NCI-H187 (cell line): ENCODE measurements at places on chromosomes 11 and 22.

DNA sequence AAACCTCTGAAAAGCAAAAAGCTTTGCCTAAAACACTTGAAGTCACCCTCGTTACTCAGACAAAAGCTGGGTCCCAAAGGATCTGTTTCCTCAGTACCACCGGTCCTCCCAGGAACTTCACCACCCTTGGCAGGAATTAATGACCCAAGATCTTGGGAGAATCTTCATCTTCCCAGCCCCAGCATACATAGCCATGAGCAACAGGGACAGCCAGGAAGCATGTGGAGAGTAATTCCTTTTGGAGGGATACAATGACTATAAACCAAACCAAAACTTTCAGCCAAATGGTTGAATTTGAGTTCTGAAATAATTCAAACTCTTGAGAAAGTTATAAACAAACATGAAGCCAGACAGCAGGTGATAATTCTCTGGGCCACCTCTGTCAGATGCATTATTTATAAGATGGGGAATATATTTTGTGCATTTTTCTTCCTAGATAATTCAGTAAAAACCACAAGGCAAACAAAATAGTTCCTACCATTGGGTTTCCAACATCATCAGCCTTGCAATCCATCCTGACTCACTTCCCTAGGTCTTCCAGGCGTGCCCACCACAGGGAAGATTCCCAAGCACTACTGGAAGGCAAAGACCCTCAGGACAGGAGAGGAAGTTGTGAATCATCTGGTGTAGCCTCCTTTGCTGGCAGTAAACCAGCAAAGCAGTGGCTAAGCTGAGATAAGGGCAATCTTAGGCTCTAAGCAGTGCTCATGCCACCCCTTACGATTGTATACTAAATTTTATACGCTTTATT lies 71.7 kb upstream of the DRD2 start:
- no peak for DNase-seq

GRCh38 chr11:34552270-34552669 lies 38.7 kb upstream of the ELF5 start:
- DNase-seq = no peak

DNA sequence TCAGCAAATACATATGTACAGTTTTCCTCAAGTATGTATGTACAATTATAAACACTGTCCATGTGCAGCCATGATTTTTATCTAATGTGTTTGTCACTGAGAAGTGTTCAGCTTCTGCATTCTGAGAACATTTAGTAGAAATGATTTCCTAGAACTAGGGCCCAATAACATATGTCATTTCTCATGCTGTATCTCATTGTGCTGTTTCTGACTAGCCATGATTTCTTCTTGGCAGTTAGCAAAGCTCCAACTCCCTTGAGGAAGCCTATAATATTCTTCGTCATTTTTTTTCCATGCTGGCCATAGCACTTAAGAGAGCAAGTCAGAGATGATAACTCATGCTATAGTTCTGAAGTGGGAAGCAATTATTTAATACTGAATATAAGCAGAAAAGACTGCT lies 187.8 kb downstream of the DDX10 start:
- no peak for DNase-seq

DNA sequence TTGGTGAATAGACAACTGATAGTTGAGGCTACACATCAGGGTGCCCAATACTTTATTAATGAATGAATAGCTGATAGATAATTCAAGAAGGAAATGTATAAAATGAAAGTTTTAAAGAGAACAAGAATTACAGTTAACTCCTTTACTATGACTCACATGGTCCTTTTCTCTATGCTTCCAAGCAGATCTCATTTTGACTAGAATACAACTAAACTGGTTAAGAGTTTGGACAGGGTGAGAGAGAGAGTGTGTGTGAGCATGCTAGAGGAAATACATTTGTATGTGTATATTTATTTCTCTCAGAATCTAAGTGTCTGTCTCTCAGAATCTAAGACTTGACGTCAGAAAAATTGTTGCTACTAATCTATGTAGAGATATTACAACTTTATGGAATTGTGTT lies 66.7 kb downstream of the SIK2 start:
- DNase-seq = no peak

- DNase-seq = no peak
Observed at GRCh38 chr22:36417281-36417686, 29.5 kb upstream of the MYH9 start.

GRCh38 chr11:32563600-32563959 lies 20.1 kb upstream of the EIF3M start:
- no peak for DNase-seq

GRCh38 chr11:8826139-8826786 lies 84.7 kb upstream of the AKIP1 start:
- DNase-seq = no peak

DNA sequence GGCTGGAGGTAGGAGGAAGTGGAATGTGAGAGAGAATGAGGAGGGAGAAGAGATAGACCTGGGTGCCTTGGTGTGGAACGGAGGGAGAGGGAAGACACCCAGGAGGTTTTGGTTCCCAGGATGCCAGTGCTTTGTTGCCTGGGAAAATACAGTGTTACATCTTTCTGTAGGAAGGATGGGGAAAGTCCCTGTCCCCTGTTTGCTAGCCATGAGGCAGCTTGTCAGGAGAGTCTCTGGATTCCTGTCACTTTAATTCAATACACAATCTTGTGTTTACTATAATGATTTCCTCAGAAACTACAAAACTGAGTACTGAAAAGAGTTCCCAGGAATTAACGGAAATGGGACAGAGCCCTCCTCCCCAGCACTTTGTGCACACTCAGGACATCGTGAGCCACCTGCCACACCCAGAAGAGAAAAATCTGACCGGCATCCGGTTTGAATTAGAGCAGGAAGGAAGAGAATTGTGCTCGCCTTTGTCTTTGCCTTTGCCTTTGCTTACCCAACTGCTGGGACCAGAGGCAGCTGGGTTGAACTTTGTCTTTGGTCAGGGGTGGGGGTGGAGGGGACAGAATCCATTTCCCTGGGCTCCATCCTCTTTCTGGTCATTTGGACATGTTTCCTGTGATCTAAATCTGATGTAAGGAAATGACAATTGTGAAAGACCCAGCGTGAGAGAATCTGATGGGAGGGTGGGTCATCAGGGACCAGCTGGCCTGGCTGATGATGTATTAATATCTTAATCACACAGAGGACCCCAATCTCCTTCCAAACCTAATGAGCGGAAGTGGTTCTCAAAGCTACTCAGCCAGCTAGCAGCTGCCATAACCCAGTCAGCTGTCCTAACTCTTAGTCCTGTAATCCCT lies 1.3 kb upstream of the LIMK2 start:
- no peak for DNase-seq

GRCh38 chr11:67613313-67613959 lies 6.7 kb downstream of the NDUFV1 start:
- no peak for DNase-seq

GRCh38 chr22:19767427-19768341 lies 7.1 kb downstream of the TBX1 start:
- DNase-seq = no peak

DNA sequence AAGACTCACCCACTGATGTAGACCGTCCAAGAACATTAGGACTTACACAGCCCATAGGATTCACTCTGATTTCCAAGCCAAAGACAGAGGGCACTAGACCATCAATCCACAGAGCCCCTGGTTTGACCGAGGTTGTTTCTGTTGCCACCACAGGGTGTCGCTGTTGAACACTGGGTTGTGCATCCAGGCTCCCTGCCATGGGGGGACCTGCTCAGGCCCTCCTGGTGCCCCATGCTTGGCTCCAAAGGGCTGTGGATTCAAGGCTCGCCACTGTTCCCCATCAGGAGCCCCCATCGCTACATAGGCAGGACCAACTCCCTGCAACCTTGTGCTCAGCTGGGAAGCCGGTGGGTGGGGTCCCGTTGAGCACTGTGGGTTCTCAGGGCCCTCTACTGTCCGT lies 128.0 kb upstream of the ANO1 start:
- no peak for DNase-seq

DNA sequence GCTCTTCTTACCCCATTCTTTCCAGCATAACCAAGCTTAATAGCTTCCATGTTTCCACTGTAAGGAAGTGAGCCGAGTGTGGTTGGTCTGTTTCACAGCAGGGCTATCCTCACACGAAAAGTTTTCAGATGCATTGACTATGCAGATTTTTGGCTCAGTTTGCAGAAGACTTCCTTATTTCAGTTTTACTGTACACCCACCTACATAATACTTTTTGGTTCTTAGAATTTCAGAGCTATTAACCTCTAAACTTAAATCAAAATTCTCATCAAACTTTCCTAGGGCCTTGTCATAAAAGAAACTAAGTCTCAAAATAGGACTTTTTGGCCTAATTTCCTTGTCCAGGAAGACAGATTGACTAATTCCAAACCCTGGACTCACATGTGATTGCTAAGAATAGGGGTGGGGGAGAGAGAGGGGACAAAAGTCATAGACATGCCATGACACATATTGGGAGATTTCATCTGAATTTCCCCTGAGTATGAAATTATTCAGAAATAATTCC lies 7.3 kb upstream of the EHF start:
- DNase-seq = no peak

DNA sequence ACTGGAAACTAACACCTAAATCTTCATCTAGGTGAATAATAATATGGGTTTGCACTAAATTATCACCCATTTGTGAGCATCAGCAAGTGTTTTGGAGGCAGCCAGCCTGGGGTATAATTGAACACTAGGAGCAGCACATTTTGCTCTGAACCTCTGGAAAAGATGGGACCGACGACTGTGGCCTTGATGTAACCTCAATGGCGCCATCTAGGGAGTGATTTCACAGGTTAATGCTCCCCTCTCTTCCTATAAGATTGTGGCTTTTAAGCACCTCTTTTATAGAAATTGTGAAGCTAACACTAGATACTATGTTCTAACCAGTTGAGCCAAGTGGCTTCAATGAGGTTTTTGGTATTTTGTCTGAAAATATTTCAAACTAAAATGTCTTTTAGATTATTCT lies 203.7 kb downstream of the NELL1 start:
- DNase-seq = peak; percentile 89

- no peak for DNase-seq
Observed at GRCh38 chr11:130904380-130904779, 11.9 kb downstream of the SNX19 start.

GRCh38 chr11:130114726-130115125 lies 44.9 kb upstream of the ST14 start:
- DNase-seq = no peak
